Omental fat pad (tissue), 4 donors: ENCODE measurements at places on chromosomes 7 and 10. TPM values are rescaled to one million over a fixed set of nuclear protein-coding genes. Genes with fewer than 3 reads are reported as not detected.

The GDF10 gene
- total RNA-seq, result 0.75 TPM

The SOSTDC1 gene
- total RNA-seq, result 1.2 TPM

The ABCB4 gene
- total RNA-seq, result 0.38 TPM

DNA sequence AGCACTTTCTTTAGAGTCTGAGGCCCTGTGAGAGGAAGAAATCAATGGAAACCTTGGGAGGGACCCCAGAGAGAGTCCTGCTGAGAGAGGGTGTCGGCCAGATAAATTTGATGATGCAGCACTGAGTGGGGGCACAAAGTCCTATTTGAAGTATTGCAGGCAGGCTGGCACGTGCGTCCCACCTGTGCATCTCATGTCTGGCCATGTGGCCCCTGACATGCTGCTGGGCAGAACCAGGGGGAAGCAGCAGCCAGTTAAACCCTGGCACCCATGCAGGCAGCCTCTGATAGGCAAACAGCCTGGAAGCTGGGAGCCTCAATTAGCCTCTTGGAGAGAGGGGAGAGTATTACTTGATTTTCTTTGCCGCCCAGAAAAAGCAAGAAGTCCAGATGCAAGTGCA is 180.9 kb downstream of the PLXNA4 start:
- no peak for DNase-seq
